ENCODE measurements at places on chromosomes 3 and 15.
A peak's percentile ranks its signal among the peaks of the same experiment; 100 is the strongest.

DNA sequence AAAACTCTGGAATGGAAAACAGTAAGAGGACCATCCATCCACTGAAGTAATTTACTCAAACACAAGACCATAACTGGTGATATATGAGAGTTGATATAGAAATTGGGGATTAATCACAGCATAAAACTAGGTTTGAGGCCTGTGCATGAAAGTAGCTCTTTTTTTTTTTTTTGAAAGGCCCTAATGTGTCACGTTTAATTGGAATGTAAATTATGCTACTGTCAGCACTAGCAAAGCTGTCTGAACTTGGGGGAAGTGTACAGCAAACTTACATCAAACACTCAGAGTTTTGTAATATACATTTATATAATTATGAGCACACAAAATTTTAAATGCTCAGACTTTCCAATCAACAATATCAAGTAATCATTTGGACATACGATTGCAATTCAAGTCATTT lies 154.1 kb downstream of the GREM1 start:
- DNase-seq: no peak

DNA sequence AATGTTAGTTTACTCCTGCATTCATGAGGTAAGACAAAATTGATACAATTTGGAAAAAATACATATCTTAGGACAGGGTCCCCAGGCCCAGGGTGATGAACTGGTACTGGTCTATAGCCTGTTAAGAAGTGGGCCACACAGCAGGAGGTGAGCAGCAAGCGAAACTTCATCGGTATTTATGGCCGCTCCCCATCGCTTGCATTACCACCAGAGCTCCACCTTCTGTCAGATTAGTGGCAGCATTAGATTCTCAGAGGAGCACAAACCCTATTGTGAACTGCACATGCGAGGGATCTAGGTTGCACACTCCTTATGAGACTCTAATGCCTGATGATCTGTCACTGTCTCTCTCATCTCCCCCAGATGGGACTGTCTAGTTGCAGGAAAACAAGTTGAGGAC lies 880.6 kb downstream of the MCTP2 start:
- DNase-seq: no peak

DNA sequence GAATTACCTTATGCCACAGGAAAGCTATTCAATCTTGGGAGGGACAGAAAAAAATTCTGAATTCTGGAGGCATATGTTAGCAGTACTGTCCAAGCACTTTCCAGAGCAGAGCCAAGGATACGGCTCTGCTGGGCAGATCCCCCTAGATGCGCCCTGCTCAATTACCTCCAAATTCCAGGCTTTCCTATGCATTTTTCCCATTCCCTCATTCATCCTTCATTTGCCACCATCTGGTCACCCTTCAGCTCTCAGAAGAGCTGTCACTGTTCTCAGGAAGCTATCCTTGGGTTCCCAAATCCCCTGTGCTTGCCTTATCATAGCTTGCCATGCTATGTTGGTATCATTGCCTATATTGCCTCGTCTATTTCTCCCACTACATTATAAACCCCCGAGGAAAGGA lies 45.2 kb downstream of the RYK start:
- no peak for DNase-seq

DNA sequence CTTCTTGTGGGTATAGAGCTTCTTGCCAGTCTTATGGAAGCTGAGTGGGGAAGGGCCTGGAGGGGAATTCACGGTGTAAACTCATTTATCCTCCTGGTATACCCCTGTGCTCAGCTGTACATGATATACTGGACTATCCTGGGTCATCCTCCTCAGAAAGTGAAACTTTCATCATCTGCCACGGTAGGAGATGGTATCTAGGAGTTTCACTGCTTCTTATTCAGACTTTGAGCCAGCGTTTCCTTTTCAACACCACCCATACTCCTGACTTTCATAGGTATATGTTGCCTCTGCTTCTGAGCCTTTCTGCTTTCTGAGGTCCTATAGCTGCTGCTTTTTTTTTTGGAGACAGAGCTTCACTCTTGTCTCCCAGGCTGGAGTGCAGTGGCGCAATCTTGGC lies 15.6 kb downstream of the SENP5 start:
- no peak for DNase-seq

DNA sequence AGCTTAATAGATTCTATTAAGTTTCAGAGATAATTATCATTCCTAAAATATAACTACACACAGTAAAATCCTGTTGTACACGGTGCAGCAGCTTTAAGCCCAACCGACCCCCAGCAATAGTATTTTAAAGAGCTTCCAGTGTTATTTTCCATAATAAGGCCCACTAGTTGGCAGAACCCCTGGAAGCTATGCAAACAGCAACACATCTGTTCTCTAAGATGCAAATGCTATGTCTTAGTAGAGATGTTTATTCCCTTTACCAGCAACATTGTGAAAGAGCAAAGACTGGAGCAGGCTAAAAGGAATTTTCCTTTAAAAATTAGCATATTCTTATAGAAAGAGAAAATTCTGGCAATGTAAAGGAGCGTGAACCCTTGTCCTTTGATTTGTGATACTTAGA lies 819.7 kb upstream of the ALCAM start:
- no peak for DNase-seq

DNA sequence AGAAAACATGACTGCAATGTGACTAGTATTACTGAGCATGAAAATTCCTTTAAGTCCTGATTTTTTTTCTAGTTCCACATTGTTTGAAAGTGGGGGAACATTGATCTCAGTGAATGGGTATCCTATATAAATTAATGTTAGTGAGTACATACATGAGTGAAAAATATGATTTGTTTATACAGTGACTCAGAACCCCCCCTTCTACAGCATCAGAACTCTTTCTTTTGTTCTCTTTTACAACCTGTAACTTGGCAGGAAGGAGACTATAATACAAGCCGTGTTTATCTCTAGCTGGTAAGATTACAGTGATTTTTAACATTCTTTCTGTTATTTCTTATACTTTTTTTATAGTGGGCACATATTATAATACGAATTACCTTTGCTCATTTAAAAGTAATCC lies 384.7 kb downstream of the PDCD6IP start:
- DNase-seq: no peak

GRCh38 chr3:165839296-165840076 lies 2.3 kb upstream of the BCHE start:
- DNase-seq: no peak

DNA sequence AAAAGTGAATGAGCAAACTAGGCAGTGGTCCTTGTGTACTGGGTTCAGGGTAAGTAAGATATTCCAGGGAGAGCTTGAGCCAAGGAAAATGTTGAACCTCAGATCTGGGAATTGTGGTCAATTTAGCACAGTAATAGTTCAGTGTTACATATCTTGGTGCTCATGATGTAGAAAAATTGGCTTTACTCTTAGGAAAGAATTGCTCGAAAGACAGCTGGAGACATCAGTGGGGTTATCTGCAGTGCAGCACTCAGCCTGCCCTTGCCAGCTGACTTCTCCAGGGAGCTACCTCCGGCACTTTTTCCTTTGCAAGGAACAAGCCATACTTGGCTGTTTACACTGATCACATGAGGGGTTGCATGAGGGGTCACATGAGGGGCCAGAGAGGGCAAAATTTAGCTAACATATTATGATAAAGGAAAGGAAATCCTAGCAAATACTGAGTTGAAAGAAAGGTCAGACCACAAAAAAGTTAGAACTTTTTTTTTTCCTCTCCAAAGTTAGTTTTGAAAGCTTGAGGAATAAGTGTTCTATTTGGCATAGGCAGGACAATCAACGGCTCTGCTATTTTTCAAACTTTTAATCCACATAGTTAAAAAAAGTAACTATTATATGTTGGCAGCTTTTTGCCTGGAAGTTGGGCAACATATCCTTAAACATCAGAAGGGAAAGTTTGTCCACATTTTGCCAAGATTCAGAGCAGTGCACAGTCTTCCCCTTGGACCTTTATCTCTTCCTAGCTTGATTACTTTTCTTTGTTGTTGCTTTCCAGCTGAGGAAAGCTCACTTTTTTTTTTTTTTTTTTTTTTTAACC lies 92.4 kb downstream of the COL6A6 start:
- no peak for DNase-seq

DNA sequence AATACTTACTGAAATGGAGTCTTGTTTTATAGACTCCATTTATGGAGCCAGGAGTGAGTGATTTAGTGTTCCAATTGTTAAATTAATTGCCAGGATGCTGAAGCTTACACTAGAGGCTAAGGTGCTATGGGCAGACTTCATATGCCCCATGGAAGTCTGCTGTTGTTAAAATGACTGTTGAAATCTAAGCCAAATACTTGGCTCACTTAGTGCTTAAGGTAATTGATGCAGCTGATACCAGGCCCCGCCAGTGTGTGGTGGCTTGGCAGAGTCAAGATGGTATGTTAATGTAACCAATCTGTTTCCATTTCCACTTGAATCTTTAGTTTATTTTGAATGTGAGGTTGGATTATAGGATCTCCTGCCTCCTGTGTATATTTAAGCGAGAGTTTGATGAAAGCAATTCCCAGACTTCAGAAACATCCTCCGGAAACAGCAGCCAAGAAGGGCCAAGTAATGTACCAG lies 187.1 kb downstream of the ITPR1 start:
- DNase-seq: peak; percentile 23

DNA sequence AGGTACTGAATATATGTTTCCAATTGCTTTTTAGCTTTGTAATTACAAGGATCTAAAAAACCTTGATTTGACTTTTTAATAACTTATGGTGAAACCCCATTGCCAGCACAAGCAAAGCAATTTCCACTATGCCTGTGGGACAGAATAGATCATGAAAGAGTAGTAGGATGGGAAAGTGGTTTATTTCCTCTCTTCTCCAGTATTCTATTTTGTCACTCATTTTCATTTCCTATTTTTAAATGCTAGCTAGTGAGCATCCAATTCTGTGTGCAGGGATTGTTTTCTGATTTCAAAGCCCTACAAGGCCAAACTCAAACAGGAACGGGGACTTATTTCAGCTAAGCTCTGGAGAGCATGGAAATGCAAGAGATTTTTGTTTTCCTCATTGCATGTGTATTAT lies 132.0 kb upstream of the TGFBR2 start:
- DNase-seq: no peak

DNA sequence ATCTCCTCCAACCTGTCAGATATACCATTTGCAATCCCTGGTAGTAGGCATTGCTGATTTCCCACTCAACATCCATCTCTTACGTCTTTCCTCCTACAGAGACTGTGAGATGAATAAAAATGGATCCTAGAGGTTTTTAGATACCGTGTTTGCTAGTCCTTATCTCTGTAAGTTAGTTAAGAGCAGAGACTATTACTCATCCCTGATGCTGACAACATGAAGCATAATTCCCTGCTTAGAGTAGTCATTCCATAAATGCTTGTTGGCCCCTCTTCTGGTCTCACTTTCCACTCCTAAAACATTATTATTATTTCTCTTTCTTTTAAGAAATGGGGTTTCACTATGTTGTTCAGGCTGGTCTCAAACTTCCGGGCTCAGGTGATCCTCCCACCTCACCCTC lies 136.2 kb downstream of the RTP4 start:
- DNase-seq: no peak

DNA sequence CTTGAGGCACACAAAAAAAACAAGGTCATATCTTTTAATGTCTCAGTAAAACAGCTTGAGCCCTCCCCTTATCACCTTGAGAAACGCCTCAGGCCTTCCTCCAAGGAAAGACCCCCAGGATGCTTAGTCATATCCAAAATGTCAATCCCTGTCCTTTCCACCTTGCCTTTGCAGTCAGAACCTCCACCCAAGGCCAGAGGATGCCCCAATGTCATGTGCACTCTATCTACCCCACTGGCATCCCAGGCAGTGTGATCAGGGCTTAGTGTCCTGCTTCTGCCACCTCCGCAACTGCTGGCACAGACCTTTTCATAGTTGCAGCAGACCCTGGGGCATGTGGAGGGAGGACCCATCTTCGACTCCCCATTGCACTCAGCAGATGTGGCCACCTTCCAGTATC lies 268.0 kb upstream of the LRRFIP2 start:
- no peak for DNase-seq

DNA sequence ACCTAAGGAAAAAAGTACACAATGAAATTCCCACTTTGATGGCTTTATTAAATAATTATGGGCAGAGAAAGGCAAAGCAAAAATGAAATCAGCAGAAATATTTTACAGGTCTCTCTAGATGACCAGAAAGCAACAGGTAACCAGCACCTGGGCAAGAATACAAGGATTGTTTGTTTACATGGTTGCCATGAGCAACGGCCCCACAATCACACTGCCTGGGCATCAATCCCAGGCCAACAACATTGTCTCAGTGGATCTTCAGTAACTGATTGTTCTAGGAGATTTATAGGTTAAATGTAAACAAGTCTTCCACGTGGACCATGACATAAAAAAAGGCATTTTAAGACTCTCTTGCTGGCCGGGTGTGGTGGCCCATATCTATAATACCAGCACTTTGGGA lies 82.6 kb downstream of the PDZRN3 start:
- no peak for DNase-seq

DNA sequence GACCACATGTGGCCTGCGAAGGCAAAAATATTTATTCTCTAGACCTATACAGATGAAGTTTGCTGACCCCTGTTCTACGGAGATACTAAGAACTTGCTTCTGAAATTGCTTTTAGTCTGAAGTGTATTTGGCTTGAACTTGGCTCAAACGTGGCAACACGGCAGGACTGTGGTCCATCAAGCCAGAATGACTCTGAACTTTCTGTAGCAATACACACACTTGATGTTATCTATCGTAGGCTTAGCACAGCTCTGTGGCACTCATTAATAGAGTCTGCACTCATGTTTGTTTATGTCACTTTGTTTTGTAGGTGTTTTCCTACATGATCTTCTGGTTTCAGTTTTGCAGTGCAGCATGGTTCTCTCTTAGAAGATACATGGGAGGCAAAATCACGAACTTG lies 298.1 kb downstream of the ADAMTS17 start:
- DNase-seq: no peak

DNA sequence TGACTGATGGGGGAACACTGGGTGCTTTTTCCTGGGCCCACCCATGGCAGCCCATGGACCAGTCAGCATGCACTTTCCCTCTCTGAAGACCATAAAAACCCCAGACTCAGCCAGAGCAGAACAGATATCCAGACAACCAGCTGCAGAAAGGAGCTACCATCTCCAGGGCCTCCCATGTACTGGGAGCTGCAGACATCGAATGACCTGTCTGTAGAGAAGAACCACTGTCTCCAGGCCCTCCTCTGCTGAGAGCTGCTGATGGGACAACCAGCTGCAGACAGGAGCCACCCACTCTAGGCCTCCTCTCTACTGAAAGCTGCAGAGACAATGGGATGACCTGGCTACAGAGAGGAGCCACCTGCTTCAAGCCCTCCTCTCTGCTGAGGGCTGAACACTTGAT lies 66.6 kb downstream of the PROS1 start:
- no peak for DNase-seq

DNA sequence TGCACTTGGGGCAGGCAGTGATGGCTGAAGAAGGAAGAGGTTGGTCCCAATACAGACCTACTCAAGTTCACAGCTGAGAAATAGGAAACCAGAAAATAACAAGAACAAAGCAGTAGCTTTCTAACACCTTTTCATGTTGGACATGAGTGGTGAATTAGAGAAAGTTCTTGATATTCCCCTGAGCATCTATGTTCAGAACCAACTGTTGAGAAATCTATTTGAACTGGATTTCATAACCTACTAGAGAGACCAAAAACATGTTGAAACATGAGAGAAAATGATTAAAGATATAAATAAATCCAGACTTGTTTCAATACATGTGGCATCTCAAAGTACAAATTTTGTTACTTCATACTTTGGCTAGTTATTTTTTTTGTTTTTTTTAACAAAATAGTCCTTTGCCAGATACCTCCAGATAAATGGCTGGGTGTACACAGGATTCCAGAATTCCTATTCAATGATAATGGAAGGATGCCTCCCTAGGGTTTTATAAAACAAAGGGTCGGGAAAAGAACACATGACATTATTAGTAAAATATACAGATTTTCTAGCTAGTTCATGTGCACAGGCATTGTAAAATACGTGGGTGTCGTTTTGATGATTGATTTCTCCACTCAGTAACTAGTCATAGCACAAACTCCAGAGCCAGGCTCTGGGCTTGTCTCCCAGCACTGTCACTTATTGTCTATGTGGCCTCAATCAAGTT lies 34.4 kb upstream of the TNFSF10 start:
- DNase-seq: no peak

Measured in hepatocyte (in vitro differentiated cells).